ENCODE measurements at places on chromosomes 5 and 9.
A peak's percentile ranks its signal among the peaks of the same experiment; 100 is the strongest.

DNA sequence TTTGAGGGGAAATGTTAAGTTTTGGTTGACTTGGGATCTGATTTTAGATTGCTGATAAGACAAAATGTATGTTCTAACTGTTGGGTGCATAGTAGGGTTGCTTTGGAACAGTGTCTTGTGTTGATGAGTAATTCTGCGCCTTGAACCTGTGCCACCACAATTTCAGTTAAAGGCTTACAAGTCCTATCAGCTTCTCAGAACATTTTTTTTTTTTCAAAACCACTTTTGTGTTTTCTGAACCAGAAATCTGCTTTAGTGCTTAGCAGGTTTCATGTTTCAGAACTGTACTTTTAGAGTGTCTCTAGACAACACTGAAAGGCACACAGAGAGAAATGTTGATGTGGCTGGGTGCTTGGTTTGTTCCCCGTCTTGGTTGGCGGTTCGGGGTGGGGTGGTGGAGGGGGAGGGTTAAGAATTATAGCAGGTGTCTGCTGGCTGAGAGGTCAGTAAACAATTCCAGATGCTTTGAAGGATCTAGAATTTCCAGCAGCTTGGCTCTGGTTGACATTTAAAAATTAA lies 84.6 kb downstream of the ANKRD55 start:
- no peak for DNase-seq

DNA sequence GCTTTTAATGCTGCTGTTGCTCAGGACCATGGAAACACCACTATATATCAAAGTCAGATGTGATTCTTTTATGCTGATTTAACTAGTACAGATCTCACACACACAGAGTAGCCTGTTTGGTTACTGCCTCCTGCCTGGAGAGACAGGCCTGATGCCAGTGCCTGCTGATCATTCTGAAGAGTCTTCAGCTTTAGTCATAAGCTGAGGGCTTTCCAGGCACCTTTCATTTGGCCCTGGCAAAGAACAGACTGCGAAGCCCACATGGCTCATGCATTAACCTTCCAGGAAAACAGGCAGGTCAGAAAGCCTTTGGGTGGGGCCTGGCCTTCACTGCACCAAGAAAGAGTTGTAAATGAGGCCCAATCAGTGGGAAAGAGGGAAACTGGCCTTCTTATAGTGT lies 144.7 kb downstream of the SAXO1 start:
- no peak for DNase-seq

DNA sequence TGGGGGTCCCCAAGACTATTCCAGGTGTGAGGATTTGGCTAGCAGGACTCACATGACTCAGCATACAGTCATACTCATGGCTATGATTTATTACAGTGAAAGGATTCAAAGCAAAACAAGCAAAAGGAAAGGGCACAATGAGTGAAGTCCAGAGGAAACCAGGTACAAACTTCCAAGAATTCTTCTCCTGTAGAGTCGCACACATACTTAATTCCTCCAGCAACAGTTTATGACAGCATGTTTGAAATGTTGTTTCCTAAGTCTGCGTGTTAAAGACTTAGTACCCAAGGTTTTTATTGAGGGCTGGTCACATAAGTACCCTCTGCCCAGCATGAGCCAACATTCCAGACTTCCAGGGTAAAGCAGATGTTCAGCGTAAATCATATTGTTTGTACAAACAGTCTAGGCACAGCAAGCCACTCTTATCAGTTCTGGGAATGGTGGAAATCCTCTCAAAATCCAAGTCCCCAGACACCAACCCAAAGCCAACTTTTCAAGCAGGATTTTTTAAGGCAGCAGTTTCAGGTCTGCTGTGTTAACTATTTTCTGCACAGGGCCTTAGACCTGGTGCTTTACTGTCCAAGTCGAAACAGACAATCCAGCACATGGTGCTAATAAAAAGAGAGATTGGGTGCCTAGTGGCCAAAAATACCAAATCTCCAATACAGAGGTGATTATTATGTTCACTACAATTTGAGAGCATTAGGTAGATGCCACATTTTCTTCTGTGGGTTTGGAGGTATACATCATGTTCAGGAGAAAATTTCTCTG lies 18.6 kb upstream of the RICTOR start:
- no peak for DNase-seq

GRCh38 chr9:127869310-127870152 lies 7.9 kb downstream of the AK1 start:
- DNase-seq: peak; percentile 71

- no peak for DNase-seq
Observed at GRCh38 chr9:127495884-127496555, 44.7 kb downstream of the LRSAM1 start.

- DNase-seq: no peak
Observed at GRCh38 chr5:87581661-87582060, 168.9 kb upstream of the CCNH start.

DNA sequence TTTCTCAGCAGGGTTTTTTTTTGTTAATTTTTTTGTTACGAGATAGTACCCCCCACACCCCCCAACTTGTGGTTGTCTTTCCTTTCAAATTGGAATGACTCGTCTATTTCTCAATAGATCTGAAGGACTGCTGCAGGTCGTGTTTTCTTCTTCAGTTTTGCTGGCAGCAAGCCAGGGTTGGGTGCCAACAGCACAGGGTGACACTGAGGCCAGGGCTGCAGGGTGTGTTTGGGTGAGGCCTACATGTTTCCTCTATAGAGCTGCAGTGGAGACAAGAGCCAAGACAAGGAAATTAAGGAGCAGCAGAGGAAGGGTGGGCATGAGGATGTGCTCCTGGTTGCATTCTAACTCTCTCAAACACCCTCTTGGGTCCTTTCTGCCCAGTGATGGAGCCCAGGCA lies 52.2 kb downstream of the NXNL2 start:
- no peak for DNase-seq

- DNase-seq: no peak
Observed at GRCh38 chr5:163916376-163916775, 411.0 kb downstream of the MAT2B start.

- DNase-seq: no peak
Observed at GRCh38 chr5:427415-428087, 15.4 kb upstream of the EXOC3 start.

GRCh38 chr9:35862328-35862727 lies 7.9 kb downstream of the OR13J1 start:
- DNase-seq: no peak

- no peak for DNase-seq
Observed at GRCh38 chr5:170479484-170479883, 24.3 kb upstream of the KCNIP1 start.

DNA sequence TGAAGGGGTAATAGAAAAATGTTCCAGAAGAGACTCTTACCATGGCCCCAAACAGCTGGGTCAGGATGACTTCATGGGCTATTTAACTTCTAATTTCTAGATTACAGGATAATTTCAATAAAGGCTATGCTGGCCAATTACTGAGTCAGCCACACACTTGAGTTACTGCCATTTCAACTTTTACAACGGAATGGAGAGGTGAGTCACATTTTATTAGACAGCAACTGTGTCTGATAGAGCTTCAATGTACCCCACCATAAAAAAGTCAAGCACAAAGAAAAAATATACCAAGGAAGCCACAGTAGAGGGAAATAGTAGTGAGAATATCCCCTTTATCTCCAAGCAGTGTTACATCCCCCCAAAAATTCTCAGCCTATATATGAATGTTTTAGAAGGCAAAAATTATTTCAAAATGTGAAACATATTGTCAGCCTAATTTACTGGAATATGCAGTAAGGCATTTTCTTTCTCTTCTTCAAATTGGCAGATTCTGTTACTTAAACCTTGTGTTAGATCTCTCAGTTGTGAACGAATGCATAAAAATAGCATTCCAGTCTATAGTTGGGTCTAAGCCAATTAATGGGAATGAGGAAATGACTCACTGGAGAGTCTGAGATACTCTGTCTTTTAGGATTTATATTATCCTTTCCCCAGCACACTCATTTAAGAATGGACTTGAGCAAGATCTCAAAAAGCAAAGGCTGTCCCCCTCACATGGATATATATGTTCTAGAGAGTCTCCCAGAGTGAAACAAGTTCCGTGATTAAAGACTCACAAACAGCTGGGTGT lies 47.1 kb upstream of the RAI14 start:
- no peak for DNase-seq

DNA sequence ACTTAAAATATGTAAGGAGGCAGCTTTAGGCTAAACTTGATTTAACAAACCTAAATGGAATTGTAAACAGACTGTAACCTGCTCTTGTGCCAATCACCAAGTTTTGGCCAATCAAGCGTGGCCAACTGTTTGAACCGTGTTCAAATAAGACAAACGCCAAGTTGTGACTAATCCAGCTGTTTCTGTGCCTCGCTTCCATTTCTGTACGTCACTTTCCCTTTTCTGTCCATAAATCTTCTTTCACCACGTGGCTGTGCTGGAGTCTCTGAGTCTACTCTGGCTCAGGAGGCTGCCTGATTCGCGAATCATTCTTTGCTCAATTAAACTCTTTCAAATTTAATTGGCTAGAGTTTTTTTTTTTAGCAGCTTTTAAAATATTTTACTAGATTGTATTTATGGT lies 71.3 kb downstream of the LIX1 start:
- DNase-seq: no peak

DNA sequence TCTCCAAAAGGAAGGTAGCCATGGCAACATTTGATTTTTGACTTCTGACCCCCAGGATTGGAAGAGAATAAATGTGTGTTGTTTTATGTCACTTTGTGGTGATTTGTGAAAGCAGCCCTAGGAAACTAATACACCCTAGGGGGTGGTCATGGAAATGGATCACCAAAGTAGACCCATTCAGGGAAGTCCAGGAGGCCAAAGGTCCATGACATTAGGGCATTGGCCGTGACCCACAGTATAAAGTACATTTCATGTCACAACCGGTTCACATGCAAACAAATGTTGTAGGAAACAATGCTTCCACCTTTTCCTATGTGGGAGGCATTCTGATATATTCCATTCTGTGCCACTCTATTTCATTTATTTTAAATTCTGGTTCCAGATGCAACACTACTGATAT lies 128.4 kb downstream of the ADAMTS12 start:
- no peak for DNase-seq

Data from activated gamma-delta T cell treated with anti-CD3 and anti-CD28 coated beads, Interleukin-2, amount 50 U/mL, for 16 hours (primary cell).